ENCODE measurements at places on chromosomes 13 and 19. TPM values are rescaled to one million over a fixed set of nuclear protein-coding genes. Genes with fewer than 3 reads are reported as not detected.

DNA sequence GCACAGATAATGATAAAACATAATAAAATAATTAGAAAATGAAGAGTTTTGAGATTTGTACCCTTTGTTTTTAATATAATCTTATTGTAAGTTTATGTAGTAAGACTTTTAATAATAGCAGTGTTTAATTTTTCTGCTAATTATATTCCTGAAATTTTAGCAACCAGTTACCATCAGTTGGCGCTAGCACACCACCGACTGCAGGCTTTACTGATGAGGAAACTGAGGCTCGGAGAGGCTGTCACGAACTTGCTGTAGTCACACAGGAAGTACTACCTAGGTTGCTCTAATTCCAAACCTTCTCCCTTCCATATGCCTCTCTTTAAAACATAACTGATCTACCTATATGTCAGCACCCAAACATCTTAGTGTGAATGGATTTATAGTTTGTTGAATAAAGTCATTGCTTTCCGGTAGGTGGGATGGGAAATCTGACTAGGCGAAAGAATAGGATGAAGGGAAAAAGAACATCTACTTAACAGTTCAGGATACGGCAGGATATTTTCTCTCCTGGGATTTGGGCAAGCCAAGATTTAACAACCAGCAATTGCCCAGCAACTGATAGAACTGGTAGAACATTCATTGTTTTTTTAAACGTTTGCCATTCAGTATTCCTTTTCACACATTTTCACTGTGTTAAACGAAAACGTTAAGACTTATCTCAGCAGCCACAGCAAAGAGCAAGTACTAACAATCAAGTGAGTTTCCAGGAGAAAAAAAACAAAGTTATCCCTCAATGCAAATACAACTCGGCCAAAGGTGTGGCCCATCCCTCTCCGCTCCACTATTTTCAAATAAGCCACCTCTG lies 822 bp upstream of the RFXAP start:
- H3K27ac ChIP-seq = peak overlapping the region; percentile 63
- no peaks in the 10 kb centered on the region for H3K27me3 ChIP-seq
- peak overlapping the region; percentile 91 for H3K4me3 ChIP-seq
- DNase-seq = no peak

- no peak for DNase-seq
- peak overlapping the region; percentile 23 for H3K4me3 ChIP-seq
- H3K4me1 ChIP-seq = peaks cover 10% of the 10 kb centered on the region
- no peak overlapping the region for H3K27ac ChIP-seq
- no peaks in the 10 kb centered on the region for H3K36me3 ChIP-seq
Observed at GRCh38 chr13:105611424-105611823, 924.0 kb downstream of the EFNB2 start.

DNA sequence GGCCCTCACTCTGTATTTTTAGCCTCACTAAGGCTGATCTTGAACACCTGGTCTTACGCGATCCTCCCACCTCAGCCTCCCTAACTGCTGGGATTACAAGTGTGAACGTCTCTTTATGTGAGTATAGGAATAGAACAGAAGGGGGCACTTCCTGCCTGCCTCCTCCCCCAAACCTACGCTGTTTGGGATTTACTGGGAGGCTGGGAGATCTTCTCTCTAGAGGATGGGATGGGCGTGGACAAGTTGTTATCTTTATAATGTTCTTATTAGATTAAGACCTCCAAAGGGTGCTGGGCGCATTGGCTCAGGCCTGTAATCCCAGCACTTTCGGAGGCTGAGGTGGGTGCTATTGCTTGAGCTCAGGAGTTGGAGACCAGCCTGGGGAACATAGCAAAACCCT lies 2.9 kb upstream of the CSNK1G2 start:
- no peaks in the 10 kb centered on the region for H3K27me3 ChIP-seq
- no peak overlapping the region for H3K27ac ChIP-seq
- peaks cover 12% of the 10 kb centered on the region for H3K4me1 ChIP-seq
- H3K36me3 ChIP-seq = no peaks in the 10 kb centered on the region

The KCNJ14 gene
- 1.8 TPM for total RNA-seq

The TDRD12 gene
- 0.24 TPM for total RNA-seq

The ZNF256 gene
- 10.4 TPM for total RNA-seq
